Right cardiac atrium (tissue), 5 donors: ENCODE measurements at places on chromosomes 6 and 20. TPM values are rescaled to one million over a fixed set of nuclear protein-coding genes. Genes with fewer than 3 reads are reported as not detected.

OR2H1 gene
- polyA plus RNA-seq = not detected

LTB gene
- polyA plus RNA-seq = 0.61 TPM

FKBP1C gene
- 0.18 TPM for polyA plus RNA-seq

DLK2 gene
- 1.1 TPM for polyA plus RNA-seq

CCDC167 gene
- polyA plus RNA-seq = 63.8 TPM

PSORS1C1 gene
- polyA plus RNA-seq = 6.5 TPM

BANF2 gene
- not detected for polyA plus RNA-seq

RIMS1 gene
- polyA plus RNA-seq = 0.02 TPM

FRK gene
- polyA plus RNA-seq = 1.00 TPM

LY6G6D gene
- polyA plus RNA-seq = not detected

GRIK2 gene
- 7.6 TPM for polyA plus RNA-seq

SOX18 gene
- polyA plus RNA-seq = 26.8 TPM

HSPA12B gene
- 8.9 TPM for polyA plus RNA-seq

GNRH2 gene
- polyA plus RNA-seq = 0.75 TPM

GCNT2 gene
- 3.4 TPM for polyA plus RNA-seq

LGSN gene
- polyA plus RNA-seq = not detected

DNA sequence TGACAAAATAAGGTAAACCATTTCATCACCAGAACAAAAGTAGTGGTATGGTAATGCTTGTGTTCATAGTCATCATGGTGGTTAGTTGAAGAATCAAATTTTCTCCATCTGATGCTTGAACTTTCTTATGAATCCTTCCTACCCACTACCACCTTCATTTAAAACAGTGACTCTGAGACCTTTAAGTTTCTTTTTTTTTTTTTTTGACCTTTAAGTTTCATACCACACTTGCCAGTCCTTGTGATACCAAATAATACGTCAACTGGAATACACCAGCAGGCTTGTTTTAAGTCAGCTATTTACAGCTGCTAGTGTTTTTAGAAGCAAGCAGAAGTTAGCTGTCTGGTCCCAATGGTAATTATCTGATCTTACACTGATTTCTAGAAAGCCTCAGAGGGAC, 413.4 kb upstream of the SOX4 start:
- no peak for DNase-seq

- DNase-seq = no peak
Measured at GRCh38 chr6:156161471-156161870, 615.7 kb upstream of the ARID1B start.

DNA sequence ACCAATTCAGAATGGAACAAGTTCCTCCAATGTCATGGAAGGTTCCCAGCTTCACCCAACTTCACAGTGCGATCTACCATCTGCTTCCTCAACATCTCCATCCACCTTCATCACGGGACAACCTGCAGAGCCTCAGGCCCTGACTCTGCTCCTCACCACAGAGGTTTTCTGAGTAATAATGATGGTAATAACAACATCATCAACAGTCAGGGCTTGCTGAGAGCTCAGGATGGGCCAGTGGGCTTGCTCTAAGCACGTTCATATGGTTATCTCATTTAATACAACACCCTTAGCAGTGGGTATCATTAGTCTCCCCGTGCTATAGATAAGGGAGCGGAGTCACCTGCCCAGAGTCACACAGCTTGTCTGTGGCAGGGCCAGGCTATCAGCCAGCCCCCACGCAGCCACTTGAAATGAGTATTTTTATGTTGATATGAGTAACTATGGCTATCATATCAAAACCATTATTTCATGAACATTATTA, 38.6 kb downstream of the PREX1 start:
- DNase-seq = no peak

- no peak for DNase-seq
Measured at GRCh38 chr6:104795363-104795762, 64.4 kb downstream of the HACE1 start.

GRCh38 chr6:14498748-14499147, 381.2 kb downstream of the CD83 start:
- DNase-seq = no peak

DNA sequence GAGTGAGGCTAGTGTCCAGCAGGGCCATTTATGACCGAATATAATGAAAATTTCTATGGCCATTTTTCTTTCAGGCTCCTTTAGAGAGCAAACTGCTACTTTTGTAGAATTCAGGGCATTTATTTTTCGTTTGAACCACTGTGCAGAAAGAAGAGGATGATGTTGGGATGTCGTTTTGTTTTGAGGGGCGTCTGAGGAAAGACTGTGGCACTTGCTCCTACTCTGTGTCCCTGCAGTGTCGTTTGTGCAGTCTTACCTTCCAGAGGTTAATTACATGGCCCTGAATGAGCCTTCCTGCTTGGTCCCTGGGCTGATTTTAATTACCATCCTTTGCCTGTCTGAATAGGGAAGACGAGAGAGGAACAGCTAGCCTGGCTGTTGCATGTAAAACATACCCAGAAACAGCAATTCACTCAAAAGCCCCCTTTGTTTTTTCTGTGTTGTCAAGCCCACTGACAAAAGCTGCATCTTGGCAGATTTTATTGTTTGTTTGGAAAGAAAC, 65.3 kb downstream of the CTNNBL1 start:
- no peak for DNase-seq

DNA sequence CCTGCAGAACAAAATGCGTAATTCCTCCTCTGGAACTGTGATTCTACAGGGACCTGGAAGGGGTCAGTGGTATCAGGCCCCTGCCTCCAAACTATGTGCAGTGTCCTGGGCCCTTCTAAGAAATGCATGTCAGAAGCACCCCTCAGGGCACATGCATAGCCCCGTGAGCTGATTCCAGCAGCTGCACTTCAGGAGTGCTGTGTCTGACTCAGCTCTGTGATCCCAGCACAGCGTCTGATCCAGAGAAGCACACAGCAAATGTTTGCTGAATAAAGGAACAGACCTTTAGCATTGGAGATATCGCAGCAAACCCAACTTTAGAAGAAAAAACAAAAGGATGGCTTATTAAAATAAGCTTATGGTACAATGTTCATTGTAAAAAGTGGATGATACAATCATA, 15.8 kb upstream of the MAFB start:
- no peak for DNase-seq

GRCh38 chr20:52724541-52724940, 247.6 kb upstream of the TSHZ2 start:
- DNase-seq = no peak

- no peak for DNase-seq
Measured at GRCh38 chr20:49865559-49865958, 49.8 kb downstream of the SPATA2 start.

DNA sequence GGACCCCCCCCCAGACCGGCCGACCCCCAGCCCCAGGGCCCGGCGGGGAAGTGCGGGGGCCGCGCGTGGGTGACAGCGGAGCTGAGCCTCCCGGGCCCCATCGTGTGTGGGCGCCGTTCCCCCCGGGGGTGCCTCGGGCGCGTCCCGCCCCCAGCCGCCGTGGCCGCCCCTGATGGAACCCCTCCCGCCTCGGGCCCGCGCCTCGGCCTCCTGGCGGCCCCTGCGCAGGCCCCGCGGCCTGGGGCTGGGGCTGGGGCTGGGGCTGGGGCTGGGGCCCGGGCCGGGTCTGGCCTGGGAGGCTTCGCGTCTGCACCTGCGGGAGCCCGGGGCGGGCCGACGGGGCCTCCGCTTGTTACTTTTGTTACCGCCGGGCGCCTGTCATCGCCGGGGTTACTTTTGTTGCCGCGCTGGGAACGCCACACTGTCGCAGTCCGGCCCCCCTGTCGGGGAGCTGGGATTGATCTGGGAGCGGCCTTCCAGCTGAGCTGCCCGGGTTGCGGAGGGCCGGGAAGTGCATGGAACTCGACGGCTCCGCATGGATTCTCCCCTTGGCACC, 598 bp downstream of the OGFR start:
- no peak for DNase-seq

DNA sequence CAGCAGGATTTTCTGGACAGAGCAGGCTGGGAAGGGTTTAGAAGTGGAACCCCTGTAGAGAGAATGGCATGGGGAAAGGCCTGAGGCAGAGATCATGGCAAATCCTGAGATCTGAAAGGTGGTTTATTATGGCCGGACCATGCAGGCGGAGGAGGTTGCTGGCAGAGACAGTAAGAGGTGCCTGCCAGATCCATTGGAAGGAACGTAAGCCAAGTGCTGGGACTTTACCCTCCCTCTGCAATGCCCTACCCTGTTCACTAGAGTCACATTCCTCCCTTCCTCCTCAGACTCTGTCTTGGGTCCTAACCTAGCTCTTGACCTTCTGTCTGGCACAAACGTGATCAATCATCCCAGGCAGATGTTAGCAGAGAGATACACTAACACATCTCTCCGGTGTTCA, 66.4 kb upstream of the SLC22A23 start:
- DNase-seq = no peak

DNA sequence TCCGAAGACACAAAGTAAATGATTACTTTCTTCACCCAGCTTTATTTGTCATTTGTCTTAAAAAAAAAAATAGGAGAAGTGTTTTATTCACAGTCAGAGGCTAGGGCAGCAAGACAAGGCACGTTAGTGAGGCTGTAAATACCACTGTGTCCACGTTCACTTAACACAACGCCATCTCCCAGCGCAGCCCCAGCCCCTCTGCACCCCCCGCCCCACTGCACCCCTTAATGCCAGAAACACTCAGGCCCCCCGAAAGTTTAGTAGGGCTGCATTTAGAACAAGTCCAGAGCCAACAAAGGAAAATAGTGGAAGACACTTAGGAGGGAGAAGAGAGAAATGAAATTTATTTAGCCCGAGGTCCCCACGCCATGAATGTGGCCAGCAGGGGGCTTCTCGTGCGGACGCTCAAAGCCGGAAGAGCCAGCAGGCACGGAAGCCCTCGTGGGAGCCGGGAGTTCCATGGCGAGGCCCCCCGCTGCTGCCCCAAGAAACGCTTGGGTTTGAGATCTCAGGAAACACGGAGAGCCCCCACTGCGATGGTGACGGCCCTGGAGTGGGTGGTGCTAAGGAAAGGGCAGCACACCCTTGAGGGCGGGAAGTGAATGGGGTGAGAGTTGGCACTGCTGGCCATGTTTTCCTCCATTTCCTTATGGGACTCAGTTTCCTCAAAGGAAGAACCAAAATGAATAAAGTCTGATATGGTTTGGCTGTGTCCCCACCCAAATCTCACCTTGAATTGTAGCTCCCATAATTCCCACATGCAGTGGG, 50.2 kb downstream of the IYD start:
- peak; percentile 93 for DNase-seq

- no peak for DNase-seq
Measured at GRCh38 chr6:126376682-126377081, 36.8 kb downstream of the CENPW start.

- no peak for DNase-seq
Measured at GRCh38 chr6:34673064-34673463, 23.5 kb downstream of the ILRUN start.

GRCh38 chr6:15460110-15460727, 202.6 kb downstream of the DTNBP1 start:
- no peak for DNase-seq

- peak; percentile 62 for DNase-seq
Measured at GRCh38 chr6:28896505-28897368, 27.0 kb downstream of the TRIM27 start.

GRCh38 chr6:2853769-2854395, 12.2 kb upstream of the SERPINB1 start:
- DNase-seq = peak; percentile 55

DNA sequence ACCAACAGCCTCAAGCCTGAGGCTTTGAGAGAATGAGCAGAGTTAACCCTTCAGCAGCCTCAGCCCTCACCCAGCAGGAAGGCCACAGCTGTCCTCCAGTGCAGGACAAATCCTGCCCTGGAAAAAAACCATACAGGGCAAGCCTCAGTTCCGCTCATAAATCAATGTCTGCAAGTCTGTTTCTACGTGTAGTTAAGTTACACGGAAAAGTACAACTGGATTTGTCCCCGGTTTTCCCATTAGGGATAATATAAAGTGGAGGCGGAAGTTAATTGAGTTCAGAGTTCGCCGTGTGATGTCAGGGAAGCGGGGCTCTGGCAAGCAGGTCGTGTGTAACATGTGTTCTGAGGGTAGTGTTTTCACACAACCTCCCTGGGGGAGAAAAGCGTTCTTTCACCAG, 44.2 kb upstream of the EYA2 start:
- DNase-seq = no peak

GRCh38 chr6:46969206-46969605, 47.5 kb upstream of the ADGRF5 start:
- no peak for DNase-seq

GRCh38 chr6:115838216-115838615, 222.5 kb downstream of the FRK start:
- no peak for DNase-seq

- no peak for DNase-seq
Measured at GRCh38 chr6:101537753-101538316, 144.3 kb downstream of the GRIK2 start.

DNA sequence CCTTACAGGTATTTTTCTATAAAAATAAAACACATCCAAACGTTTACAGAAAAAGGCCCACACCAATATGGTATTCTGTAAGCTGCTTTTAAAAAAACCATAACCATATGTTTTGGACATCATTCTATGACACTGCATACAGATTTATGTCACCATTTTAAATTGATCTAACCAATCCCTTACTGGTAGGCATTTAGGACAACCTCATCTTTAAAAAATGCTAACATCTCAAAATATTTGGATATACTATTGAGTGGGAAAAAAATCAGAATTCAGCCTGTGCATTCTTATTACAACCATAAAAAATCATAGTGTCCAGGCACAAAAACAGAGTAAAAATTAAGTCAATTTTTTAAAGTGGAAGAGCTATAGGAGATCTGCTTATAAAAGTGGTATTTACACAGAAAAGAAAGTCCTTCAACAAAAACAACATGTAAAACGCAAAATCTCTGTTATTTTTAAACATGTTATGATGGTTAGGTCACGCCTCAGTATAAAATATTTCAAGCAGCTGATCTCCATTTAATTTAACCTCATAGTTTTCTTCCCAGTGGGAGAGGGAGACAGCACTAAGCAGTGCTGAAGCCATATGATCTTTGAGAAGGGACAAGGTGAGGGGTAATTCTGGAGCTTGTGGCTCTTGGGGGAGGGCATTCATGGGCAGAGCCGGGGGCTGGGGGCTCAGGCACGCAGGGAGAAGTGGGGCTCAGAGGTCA, 21.2 kb downstream of the TRAM2 start:
- DNase-seq = no peak

DNA sequence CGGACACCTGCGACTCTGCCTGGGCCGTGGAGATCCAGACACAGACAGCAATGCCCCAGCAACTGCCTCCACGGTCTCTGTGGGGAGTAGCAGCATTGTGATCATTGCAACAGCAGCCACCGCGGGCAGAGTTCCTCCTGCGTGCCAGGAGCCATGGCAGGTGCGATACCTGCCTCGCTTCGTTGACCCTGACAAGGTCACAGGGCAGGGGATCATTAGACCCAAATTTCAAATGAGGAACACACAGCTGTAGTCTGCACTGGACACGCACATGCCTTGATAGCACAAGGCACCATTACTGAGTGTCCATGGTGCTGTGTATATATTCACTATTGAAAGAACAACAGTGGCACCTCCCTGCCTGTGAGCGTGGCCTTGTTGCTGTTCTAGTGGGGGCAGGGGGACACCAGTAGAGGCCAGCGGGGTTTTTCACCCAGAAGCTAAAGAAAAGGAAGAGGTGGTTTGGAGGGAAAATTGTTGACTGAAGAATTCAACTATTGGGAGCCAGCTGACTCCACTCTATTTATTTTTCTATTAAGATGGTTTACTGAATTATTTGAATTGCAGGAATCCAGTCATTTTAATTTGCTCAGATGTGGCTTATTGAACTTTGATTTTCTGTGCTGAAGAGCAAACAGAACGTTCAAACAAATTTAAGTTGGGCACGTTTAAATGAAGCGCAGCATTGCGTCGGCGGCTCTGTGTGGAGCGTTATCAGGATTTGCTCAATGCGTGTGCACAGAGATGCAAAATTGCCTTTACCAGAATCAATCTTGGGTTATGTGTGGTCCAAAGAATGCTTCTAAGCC, 60.2 kb upstream of the RPS6KA2 start:
- DNase-seq = no peak

GRCh38 chr20:58306421-58307261, 2.9 kb upstream of the RAB22A start:
- peak; percentile 53 for DNase-seq
